ENCODE measurements at places on chromosomes 5 and 9.

DNA sequence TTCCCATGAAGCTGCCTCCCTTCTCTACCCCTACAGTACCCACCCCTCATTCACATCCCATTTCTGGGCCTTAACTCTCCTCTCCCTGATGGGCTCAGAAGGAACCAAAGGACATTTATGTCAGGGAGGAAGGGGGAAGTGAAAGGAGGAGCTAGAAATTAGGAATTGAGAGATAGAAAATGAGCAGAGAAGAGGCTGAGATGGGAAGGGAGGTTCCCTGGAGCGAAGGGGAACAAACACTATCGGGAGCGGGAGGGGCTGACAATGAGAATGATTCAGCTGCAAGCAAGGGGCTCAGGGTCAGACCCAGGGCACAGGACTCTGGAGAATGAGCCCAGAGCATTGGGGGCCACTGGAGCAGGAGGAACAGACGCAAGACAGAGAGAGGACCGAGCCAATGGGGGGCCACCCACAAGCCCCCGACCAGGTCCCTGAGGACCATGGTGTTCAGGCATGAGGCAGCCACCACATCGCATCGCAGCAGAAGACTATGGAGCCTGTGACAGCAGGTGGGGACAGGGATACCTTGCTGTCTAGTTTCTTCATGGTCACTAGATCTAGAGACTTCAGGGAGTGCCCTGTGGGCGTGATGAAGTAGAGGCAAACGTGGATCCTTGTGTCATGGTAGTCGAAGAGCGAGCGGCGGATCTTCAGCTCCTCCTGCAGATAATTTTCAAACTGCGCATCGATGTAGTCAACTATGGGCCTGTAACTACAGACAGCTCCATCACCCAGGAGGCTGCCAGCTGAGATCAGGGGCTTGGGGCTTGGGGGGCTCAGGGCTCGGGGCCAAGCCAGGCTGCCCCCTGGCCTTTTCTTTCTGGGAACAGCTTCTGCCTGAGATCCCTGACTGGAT is 13.6 kb downstream of the SEPTIN8 start:
- DNase-seq, result no peak

- DNase-seq, result no peak
Measured at GRCh38 chr9:21968331-21969010, 25.7 kb downstream of the CDKN2A start.

DNA sequence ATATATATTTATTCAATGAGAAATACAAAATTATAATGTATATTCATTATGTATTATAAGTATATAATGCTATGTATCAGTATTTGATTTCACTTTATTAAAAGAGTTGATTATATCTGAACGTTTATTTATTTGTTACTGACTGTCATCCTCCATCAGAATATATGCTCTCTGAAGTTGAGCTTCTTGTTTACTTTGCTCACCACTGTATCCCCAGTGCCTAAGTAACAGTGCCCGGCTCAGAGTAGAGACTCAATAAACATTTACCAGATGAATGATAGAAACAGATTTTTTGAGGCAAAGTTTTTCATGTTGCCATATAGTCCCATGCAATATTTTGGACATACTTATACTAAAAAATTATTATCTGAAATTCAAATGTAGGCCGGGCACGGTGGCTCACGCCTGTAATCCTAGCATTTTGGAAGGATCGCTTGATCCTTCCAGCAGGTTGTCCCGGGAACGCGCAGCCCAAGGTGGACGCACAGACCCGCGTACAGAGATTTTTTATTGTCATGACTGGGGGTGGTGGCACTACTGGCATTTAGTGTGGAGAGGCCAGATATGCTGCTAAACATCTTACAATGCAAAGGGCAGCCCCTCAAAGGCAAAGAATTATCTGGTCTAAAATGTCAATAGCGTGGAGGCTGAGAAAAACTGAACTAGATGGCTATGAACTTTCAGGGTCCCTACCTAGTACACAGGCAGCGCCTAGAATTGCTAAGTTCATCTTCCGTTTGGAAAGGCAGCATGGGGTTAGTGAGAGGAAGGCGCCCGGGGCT is 761 bp upstream of the DNAJC25 start:
- no peak for DNase-seq

- no peak for DNase-seq
Measured at GRCh38 chr9:81534138-81534875, 155.0 kb downstream of the TLE1 start.

GRCh38 chr9:96020300-96020791 is 144.9 kb downstream of the ERCC6L2 start:
- DNase-seq, result no peak

GRCh38 chr9:134959126-134959970 is 41.6 kb upstream of the FCN1 start:
- DNase-seq, result no peak

DNA sequence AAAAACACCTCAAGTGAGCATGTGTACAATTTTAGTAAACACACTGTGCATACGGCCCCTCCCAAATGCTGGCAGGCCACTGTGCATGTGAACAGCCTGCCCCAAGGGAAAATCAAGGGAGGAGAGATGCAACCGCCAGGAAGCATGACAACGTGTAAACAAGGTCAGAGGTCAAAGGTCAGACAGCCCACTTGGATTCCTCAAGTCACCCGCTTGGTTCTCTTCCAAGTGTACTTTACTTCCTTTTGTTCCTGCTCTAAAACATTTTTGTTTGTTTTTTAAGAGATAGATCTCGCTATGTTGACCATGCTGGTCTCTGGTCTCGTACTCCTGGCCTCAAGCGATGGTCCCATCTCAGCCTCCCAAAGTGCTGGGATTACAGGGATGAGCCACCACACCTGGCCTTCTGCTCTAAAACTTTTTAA is 126.7 kb upstream of the SHB start:
- DNase-seq, result no peak

GRCh38 chr5:85132269-85132668 is 747.6 kb upstream of the EDIL3 start:
- no peak for DNase-seq

- DNase-seq, result no peak
Measured at GRCh38 chr9:127977009-127977883, 3.5 kb downstream of the EEIG1 start.
